ENCODE measurements at places on chromosomes 1 and 21.

DNA sequence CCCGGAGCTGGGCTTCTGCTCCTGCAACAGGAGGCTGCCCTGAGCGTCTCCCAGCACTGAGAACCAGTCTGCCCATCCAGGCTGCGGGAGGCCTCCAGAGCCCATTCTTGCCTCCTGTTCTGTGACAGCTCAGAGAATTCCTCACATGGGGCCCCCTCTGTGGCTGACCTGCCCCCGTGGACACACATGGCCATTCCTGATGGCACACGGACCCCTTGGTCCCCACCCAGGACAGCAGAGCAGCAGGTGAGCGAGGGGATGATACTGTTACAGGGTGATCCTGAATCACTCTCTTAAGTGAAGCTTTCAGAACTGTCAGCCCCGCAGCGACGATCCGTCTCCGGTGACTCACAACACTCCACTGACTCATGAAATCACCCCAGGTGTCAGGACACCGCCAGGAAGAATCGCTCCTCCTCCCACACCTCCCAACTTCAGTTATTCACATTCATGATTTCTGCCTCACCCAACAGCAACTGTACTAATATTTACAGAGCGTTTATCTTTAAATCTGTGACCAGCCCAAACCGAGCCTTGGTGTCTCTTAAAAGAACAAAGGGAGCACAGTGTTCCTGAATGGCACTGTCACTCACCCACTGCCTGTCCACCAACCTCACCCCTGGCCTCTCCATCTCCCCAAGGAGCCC, 22.5 kb downstream of the CHD5 start:
- DNase-seq = peak; percentile 94

- DNase-seq = no peak
Observed at GRCh38 chr1:246008363-246008831, 498.7 kb downstream of the SMYD3 start.

DNA sequence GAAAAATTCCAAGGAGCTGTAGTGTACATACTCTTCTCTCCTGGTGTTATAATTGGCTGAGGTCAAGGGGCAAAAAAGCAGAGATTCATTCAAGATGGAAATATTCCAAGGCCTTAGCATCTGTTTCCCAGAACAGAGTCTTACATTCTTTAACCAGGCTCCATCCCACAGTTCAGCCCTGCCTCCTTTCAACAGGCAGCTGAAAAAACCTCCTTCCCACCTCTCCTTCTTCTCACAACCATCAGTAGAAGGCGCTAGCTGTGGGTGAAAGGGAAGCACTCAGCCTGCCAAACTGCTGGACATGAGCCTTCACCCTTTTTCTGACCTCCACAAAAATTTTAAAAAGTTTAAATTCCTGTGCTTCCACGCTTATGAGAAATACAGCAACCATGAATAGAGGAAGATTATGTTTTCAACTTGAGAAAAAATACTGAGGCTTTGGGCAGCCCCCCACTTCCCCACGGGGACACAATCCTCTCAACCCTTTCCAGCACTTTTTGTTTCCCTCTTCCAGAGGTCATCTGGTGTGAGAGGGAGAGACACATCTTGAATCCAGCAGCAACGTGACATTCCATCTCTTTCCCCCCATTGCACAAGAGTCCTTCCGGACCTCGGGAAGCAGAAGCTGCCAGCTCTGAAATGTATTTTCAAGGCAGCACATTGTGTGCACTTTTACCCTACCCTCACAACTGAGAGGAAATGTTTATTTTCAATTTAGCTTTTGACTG, 43.2 kb upstream of the FMO2 start:
- no peak for DNase-seq

DNA sequence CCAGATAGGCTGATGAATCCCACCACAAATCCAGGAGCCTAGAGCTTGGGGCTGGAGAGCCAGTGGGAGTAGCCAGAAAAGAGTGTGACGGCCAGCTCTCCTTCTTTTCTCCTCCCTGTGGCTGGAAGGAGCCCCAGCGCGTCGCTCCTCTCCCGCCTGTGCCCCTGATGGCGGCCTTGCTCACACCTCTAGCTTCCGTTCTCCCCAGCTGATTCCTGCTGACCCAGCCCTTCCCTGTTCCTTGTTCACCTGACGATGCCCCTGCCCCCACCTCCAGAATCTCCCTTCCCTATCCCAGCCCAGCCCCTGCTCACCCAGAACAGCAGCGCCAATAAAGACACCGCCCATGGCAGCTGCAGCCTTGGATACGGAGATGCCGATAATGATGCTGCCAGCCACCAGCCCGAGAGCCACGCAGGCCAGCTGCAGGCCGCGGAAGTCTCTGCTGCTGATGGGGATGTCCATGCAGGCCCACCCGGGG, 656 bp downstream of the KNCN start:
- no peak for DNase-seq

All from NCI-H345 (cell line).